ENCODE measurements at places on chromosomes 1 and 21.

GRCh38 chr1:184840596-184840995, 85.9 kb upstream of the EDEM3 start:
- DNase-seq, result no peak

- peak; percentile 79 for DNase-seq
Observed at GRCh38 chr1:1212780-1213344, 1.1 kb downstream of the TNFRSF4 start.

DNA sequence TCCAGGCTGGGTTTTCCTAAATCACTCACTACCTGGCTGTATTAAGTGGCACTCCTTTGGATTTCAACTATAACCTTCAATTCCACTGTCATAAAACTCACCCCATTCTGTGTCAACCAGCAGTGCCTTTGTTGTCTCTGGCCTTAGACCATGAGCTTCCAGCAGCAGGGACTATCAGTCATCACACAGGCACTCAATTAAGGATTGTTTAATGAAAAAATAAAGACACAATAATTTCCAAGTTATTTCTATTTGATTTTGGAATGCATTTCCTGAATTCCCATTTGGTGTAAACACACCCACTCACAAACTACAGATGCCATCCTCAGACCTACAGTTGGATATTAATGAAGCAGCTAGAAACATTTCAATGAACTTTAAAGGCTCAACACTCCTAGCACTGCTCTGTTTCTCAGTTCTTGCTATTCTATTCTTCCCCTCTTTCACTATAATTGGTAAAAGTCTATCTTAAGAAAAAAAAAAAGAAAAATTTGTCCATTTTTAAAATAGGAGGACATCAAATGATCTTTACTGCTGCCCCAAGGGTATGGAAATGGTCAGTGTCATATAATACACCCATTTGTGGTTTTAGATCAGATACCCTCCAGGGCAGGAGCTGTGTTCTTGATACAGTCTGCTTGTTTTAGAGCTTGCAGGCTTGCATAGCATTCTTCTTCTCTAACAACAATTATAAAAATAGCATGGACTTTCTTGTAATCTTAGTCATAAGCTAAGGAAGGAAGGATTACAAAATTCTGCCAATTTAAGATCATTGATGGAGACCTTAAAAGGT, 156.4 kb downstream of the PTGER3 start:
- no peak for DNase-seq

DNA sequence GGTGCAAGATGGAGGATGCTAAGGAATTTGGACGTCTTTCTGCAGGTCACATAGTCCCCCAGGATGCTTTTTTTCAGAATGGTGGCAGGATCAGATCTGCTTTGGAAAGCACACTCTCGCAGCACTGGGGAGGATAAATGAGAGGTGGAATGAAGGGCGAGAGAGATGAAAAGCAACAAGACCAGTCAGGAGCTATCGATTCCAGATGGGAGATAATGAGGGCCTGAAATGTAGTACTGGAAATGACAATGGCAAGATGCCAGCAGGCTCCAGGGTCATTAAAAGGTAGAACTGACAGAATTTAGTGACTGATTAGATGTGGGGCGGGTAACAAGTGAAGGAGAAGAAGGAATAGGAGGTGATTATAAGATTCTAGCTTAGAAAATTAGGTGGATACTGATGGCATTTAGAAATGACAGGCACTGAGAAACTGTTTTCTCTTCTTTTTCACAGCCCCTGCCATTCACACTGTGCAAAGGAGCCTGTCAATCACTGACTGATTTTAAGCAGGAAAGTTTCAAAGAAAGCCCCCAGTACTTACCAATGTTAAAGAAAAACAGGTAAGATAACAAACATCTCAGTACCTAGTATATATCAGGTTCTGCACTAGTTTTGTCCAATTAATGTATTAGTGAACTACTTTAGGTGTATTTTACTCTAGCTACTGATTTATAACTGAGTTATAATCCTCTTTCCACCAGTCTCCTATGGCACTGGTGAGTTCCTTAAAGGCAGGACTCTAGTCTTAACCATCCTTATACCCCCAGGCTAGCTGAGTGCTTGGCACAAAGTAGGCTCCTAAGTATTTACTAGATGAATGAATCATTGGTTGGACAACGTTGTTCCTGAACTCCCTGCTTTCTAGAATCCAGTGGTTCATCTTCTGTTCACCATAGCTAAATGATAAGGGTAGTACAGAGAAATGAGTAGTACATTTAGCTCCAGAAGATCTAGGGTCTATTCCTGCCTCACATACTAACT, 9.2 kb downstream of the PIGM start:
- DNase-seq, result no peak

GRCh38 chr21:34878501-34878900, 170.6 kb downstream of the RUNX1 start:
- no peak for DNase-seq

GRCh38 chr1:168365719-168366479, 85.2 kb downstream of the TBX19 start:
- DNase-seq, result no peak

DNA sequence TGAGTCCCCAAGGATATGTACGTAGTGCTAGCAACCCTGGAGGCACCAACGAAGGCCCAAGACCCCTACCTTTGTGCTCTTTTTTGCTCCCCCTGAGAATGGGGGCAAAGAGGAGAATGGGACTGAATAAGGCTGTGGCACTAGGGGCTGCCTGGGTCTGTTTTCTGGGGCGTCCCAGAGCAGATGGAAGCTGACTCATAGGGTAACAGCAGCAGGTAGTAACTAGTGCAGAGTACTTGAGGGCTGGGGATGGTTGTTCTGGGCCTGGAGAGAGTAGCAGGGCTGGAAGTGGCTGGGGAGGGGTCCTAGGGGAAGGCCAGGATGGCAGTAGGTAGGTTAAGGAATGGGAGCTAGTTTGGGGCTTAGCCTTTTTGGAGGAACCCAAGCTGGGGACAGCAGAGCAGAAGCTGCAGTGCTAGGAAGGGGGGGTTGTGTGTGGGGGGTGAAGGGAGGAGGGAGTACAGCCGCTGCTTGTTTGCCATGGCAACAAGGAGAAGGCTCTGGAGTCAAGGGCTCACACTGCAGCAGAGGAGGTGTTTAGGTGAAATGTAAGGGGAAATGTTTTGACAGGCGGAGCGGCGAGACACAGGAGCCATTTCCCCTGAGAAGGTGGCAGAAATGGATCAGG, 1.8 kb downstream of the NCDN start:
- DNase-seq, result no peak

DNA sequence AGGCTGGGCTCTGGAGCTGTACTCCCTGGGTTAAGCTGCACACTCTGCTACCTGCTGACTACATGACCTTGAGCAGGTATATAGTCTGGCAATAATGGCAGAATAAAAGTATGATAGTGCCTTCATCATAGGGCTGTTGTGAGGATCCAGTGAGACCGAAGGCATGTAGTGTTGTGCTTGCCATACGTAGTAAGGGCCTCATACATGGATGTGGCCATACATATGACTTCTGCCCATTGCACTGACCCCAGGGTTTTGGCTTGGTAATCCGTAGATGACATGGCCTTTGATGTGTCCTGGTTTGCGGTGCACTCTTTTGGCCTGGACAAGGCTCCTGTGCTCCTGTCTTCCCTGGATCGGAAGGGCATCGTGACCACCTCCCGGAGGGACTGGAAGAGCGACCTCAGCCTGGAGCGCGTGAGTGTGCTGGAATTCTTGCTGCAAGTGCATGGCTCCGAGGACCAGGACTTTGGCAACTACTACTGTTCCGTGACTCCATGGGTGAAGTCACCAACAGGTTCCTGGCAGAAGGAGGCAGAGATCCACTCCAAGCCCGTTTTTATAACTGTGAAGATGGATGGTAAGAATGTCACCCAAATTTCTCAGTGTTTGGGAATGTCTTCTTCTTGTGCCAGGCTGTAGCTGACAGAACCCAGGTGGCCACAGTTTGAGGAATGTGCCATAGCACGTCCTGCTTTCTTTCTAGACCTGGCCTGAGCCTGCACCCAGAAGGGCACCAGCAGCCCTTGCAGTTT, 17.0 kb upstream of the CD101 start:
- no peak for DNase-seq

DNA sequence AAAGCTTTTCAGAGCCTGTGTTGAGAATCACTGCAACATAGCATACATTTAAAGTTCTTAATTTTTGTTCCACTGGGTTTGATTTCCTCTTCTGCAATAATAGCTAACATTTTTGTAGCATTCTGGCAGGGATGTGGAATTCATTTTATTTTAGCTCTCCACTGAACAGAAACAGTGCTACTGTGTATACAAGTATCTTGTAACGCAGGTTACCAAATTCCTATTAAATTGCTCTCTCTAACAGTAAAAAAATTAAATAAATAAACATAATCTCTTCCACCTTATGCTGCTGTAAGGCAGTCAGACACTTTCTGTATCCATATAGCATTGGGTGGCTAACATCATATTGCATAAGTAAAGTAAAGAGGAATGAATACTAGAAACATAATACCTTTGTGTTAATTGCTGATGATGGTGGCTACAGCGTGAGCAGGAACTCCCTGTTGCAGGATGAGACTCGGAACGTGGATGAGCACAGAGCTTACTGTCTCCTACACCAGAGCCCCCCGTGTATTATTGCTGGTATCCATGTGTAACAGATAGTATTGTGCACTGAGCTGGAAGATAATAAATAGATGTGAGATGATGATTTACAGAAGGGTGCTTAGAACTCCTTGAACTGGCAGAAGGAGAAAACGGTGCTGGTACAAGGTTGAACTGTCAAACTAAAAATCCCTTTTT, 276.9 kb upstream of the SNX7 start:
- DNase-seq, result no peak

DNA sequence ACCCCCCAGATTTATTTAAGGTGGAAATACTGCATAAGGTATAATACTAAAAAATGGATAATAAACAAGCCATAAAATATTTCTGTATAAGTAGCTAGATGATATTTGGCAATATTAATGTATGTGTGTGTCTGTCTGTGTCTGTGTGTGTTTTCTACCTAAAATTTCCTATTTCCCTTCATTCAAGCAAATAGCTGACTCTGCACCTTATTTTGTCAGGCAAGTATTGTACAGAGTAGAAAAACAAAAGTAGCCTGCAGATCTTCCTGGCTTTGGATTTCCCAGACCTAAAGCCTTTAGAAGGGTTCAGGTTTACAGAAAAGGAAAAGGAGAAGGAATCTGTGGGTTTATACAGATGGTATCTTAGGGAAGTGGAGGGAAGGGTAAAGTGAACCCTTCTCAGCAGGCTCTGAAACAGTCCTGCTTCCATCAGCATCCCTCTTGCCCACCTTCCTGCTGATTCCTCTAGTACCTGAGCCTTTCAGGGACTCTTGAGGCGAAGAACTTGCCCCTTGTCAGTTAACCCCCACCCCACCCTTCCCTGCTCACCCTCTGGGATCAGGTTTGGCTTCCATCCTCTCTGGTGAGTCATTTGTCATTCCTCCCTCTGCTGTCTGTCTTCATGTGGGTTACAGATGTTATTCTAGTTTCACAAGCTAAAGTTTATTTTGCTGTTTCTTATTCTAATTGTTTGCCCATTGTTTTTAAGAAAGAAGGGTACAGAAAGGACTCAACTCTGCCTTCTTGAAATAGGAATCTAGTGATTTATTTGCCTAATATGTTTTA, 21.7 kb upstream of the RGS16 start:
- DNase-seq, result no peak

GRCh38 chr1:24233684-24234600, 46.9 kb upstream of the IFNLR1 start:
- no peak for DNase-seq

GRCh38 chr21:36964827-36965719, 1.4 kb downstream of the HLCS start:
- no peak for DNase-seq

DNA sequence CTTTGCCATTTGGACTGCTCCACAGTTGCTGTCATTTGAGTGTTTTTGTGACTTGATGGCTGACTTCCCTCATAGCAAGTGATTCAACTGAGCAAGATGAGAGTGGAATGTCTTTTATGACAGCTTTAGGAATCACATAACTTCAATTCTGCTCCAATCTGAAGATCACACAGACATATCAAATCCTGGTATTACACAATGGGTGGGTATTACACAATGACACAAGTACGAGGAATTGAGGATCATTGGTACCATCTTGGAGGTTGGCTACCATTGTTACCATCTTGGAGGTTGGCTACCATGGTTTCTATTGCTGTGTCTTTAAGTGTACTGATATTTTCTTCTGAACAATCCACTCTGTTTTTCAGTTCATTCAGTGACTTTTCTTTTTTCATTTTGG, 8.5 kb upstream of the TSHB start:
- no peak for DNase-seq

DNA sequence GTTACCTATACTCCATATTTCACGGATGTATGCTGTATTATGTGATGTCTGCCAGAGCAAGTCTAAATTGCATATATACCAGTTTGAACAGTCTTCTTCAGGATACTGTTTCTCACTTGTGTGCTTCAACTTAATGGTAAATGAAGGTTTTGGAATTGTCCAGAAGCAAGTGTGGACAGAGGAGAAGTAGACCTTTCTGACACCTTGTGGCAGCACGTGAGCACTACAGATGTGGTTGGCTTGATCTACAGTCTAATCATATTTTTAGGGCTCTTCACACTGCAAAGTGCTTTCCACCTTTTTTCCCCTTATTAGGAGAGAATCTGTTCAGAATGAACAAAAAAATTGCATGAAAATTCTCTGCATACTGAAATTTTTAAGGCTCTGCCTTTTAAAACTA, 10.9 kb downstream of the MORC3 start:
- peak; percentile 64 for DNase-seq

DNA sequence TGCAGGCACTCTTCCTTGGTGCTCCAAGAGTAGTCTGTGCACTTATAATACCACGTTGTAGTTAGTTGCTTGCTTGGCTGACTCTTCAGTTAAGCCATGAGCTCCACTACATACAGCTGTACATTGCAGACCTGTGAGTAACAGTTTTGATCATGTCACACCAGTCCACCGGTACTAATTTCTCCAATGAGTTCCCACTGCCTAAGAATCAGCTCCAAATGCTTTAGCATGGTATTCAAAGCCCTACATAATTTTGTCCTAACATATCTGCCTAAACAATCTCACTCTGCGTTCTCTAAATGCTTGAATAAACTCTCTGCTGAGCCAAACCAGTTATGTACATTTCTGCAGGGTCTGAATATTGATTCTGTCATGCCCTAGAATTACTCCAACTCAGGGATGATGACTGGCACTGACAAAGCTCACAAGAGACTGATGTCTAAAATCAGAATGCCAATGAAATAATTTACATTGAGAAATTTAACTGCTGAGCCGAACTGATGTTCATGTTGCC, 200.7 kb downstream of the LHX8 start:
- no peak for DNase-seq

Data from right cardiac atrium (tissue), 5 donors.